CD4-positive, alpha-beta T cell (primary cell): ENCODE measurements at places on chromosomes 7 and 10. TPM values are rescaled to one million over a fixed set of nuclear protein-coding genes. Genes with fewer than 3 reads are reported as not detected.

GRID2IP gene
- total RNA-seq: 0.39 TPM

CHST3 gene
- not detected for total RNA-seq

GRCh38 chr7:111755383-111755782 lies 193.1 kb upstream of the IMMP2L start:
- no peak for DNase-seq
- no peak overlapping the region for H3K4me3 ChIP-seq
- no peaks in the 10 kb centered on the region for H3K27me3 ChIP-seq
- H3K36me3 ChIP-seq: no peaks in the 10 kb centered on the region

GRCh38 chr7:33193308-33193864 lies 64.0 kb downstream of the BBS9 start:
- no peak overlapping the region for H3K4me3 ChIP-seq
- no peak overlapping the region for H3K27ac ChIP-seq
- DNase-seq: no peak

- no peaks in the 10 kb centered on the region for H3K4me1 ChIP-seq
- no peak overlapping the region for H3K4me3 ChIP-seq
- H3K27ac ChIP-seq: no peak overlapping the region
- no peak for DNase-seq
- no peaks in the 10 kb centered on the region for H3K27me3 ChIP-seq
Observed at GRCh38 chr10:70690589-70690988, 18.3 kb downstream of the ADAMTS14 start.

- H3K36me3 ChIP-seq: no peaks in the 10 kb centered on the region
- H3K27ac ChIP-seq: no peak overlapping the region
- no peaks in the 10 kb centered on the region for H3K27me3 ChIP-seq
- no peak overlapping the region for H3K4me3 ChIP-seq
- H3K4me1 ChIP-seq: peaks cover 50% of the 10 kb centered on the region
- no peak for DNase-seq
Observed at GRCh38 chr7:148723166-148723559, 24.5 kb downstream of the CUL1 start.

GRCh38 chr7:28315565-28316410 lies 96.5 kb upstream of the CREB5 start:
- DNase-seq: no peak
- peaks cover 12% of the 10 kb centered on the region for H3K27me3 ChIP-seq
- no peaks in the 10 kb centered on the region for H3K36me3 ChIP-seq
- H3K4me3 ChIP-seq: no peak overlapping the region
- no peak overlapping the region for H3K27ac ChIP-seq

GRCh38 chr10:118816471-118817168 lies 61.9 kb upstream of the CACUL1 start:
- no peak overlapping the region for H3K4me3 ChIP-seq
- H3K27ac ChIP-seq: no peak overlapping the region
- no peaks in the 10 kb centered on the region for H3K27me3 ChIP-seq
- no peak for DNase-seq
